Renal cortical epithelial cell (primary cell): ENCODE measurements at places on chromosomes 4 and X. TPM values are rescaled to one million over a fixed set of nuclear protein-coding genes. Genes with fewer than 3 reads are reported as not detected.
A peak's percentile ranks its signal among the peaks of the same experiment; 100 is the strongest.

The SLC9B1 gene
- total RNA-seq: 0.30 and 0.69 TPM in 2 replicates

The CCSER1 gene
- 2.4 and 5.7 TPM in 2 replicates for total RNA-seq

The NXF2 gene
- not detected in 2 replicates for total RNA-seq

The MAGEA2B gene
- not detected in 2 replicates for total RNA-seq

The RAP2C gene
- 22.9 and 26.9 TPM in 2 replicates for total RNA-seq

The SLC2A9 gene
- 30.4 and 37.8 TPM in 2 replicates for total RNA-seq

The ETNPPL gene
- not detected in 2 replicates for total RNA-seq

The TRPC5OS gene
- not detected in 2 replicates for total RNA-seq

The CFP gene
- total RNA-seq: 0.05 TPM in 1 of 2 replicates, not detected in the other

The TCP11X1 gene
- total RNA-seq: not detected in 2 replicates

The OPN1LW gene
- total RNA-seq: not detected in 2 replicates

The NELFA gene
- 10.2 and 19.1 TPM in 2 replicates for total RNA-seq

The GABRE gene
- 0.52 and 11.2 TPM in 2 replicates for total RNA-seq

The TEX13A gene
- total RNA-seq: not detected in 2 replicates

GRCh38 chr4:139515531-139515958 lies 40.5 kb downstream of the SETD7 start:
- DNase-seq: no peak

GRCh38 chrX:14673764-14674163 lies 144.4 kb downstream of the GLRA2 start:
- peak; percentile 97 for DNase-seq

DNA sequence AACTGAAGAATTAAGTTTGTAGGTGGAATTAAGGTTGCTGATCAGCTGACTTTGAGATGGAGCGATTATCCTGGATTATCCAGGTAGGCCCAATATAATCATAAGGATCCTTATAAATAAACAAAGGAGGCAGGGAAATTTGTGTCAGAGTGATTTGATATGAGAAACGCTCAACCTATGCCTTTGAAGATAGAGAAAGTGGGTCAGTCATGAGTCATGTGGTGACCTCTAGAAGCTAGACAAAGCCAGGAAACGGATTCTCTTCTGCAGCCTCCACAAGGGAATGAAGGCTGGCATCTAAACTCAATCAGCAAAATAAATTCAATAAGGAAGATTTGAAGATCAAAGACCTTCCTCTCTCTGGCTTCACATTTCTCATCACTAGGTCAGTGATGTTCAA lies 41.5 kb upstream of the SMIM10 start:
- no peak for DNase-seq

DNA sequence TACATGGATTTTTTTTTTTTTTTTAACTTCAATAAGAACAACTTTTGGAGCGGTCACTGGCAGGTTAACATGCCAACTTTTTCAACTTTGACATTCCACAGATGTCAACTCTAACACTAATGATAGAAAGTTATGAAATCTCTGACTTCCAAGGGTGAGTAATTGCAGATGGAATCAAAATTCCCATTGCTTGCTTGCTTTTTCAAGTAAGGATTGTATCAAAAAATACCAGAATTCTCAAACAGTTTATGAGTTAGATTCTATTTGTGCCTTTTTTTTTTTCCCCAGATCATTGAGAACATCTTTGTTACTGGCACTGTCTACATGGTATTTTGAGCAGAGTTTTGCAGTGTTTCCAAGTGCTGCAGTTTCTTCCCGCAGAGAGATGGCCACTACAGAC lies 50.3 kb upstream of the OTUD4 start:
- DNase-seq: peak; percentile 12

DNA sequence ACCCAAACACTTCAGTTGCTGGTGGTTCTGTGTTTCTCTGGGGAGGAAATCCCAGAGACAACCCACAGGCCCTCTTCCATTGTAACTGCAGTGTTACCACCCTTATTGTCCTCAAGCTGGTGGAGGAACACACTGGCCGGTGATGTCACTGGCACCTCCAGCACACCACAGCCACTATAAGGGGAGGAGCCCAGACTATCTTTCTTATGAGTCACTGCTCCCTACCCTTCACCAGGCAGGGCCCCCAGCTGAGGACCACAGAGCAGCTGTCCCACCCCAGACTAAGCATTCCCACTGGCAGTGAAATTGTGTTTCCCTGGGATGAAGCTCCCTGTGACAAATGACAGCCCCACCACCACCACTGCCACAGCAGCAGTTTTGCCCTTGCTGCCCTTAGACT lies 171.8 kb upstream of the FGF16 start:
- DNase-seq: no peak

GRCh38 chr4:163866728-163867315 lies 372.3 kb downstream of the TMA16 start:
- peak; percentile 2 for DNase-seq

DNA sequence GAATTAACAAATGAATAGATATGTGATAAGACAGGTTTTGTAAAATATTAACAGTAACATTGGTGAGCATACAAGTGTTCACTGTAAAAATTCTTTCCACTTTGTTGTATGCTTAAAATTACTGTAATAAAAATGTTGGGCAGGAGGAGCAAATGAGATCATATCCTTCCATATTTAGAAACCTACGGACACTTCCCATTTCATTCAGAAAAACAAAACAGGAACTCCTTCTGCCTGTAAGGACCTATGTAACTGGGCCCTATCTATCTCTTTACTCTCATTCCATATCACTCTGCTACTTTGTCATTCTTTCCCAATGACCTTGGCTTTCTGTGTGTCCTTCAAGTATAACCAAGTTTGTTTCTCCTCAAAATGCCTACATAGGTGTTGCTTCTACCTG lies 53.7 kb upstream of the SLC39A8 start:
- no peak for DNase-seq

DNA sequence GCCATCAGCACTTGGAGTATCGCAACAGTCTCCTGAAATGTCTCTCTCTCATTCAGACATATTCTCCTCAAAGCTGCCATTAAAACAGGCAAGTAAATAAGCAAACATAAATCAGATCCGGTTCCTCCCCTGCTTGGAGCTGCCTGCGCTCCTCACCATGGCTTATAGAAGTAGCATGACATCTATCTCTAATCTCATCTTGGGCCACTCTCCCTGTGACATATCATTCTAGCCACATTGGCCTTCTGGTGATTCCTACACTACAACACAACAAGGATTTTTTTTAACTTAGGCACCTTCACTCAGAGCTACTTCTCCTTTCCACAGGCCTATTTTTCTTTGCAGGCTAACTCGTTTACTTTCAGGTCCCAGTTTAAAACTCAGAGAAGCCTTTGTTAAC lies 387.9 kb downstream of the ARHGAP24 start:
- no peak for DNase-seq

DNA sequence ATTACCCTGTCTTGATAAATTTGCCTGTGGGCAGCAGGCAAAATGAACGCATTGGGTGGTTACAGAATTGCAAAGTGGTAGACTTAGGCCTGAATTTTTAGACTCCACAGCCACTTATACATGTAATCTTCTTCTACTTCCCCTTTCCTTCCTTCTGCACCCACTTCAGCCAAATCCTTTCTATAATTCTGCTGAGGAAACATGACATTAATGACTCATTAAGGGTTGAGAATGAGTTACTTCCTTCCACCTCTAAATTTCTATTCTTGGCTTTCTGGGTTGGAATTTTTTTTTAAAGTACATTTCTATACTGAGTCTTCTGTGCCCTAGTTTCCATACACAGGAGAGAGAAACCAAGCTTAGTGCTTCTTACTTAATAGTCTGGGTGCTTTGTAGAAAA lies 10.1 kb downstream of the PAPSS1 start:
- no peak for DNase-seq

DNA sequence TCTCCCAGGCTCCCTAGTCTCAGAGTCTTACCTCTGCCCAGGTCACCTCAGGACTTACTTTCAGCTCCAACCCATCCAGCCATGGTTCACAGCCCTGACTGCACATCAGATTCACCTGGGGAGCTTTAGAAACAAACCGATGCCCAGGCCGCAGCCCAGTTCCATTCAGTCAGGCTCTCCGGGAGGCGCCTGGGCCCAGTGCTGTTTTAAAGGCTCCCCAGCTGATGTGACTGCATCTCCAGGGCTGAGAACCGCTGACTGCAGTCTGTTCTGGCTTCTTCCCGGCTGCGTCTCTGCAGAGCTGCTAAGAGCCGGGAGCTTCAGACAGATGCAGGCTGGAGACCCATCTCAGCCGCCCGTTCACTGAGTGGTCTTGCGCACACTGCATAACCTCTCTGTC lies 44.4 kb upstream of the LGI2 start:
- DNase-seq: no peak

DNA sequence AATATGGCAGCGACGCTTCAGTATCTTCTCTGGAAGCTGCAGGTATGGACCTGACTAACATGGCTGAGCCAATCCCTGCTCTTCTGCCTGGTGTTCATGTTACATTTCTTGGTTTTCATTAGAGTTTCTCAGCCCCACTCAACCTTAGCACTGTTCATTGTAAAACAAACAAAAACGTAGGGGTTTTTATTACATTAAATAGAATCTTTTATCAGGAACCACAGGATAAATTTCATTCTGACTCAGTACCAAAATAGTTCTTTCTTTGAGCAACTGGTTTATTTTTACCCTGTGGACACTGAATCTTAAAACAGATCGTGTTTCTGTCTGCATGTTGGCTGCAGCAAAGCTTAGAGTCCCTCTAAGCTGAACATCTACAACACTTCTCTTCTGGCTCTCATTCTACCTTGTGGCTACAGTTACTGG lies 27.1 kb downstream of the FHIP1A start:
- DNase-seq: peak; percentile 60

- no peak for DNase-seq
Observed at GRCh38 chrX:150871341-150871811, 27.1 kb downstream of the CD99L2 start.

- DNase-seq: no peak
Observed at GRCh38 chr4:84907145-84907544, 59.3 kb downstream of the WDFY3 start.

DNA sequence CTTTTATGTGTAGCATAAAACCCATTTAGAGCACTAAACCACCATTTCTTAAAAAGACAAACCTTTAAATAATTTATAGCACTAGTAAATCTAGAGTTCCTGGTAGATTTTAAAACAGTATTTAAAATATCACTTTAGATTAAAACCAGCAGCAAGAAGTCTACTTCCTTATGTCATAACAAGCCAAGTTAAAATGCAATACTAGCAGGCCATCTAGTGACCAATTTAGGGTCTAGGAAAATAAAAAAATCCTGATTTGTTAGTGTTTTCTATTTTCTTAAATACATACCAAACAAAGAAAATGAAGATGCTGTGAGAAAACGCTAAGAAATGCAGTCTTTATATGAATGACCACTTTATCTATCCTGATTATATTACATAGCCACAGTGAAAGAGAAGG lies 53.9 kb downstream of the PAPSS1 start:
- peak; percentile 59 for DNase-seq

DNA sequence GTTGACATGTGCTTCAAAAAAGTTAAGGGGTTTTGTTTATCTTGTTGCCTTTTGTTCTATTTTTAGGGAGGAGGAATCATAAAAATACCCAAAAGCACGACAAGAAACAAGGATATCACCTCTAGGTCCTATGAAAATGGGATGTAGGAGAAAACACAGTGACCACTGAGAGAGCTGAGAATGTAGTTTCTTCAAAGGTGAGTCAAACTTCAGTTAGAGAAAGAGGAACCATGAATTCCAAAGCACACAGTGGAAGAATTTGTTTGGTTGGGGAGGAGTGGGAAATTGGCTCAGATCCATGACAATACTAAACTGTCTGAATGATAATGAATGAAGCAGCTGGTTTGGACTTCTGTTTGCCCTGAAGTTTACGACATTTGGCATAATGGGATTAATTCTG lies 19.1 kb upstream of the FRYL start:
- DNase-seq: no peak

DNA sequence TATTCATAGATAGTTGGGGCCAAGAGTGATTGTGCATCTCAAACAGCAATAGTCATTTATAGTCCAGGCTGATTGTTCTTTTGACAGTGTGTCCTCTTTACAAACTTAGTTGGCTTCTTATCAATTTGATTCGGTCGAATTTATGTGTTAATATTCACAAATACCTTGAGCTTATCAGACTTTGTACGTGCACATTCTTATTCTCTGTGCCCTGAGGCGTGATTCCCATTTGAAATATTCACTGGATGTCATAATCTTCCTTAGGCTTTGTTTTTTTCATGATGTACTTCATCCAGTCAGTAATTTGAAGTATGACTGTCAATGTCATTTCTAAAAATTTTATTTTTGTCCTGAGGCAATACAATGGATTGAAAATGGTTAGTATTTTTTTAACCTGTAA lies 263.5 kb upstream of the PCDH7 start:
- DNase-seq: no peak

GRCh38 chrX:32687379-32687778 lies 524.0 kb downstream of the DMD start:
- no peak for DNase-seq

GRCh38 chrX:135295238-135295943 lies 13.9 kb upstream of the ETDC start:
- DNase-seq: peak; percentile 2

GRCh38 chr4:98566361-98567008 lies 91.9 kb downstream of the TSPAN5 start:
- DNase-seq: no peak

GRCh38 chr4:5693871-5694270 lies 14.5 kb downstream of the EVC2 start:
- DNase-seq: peak; percentile 33

DNA sequence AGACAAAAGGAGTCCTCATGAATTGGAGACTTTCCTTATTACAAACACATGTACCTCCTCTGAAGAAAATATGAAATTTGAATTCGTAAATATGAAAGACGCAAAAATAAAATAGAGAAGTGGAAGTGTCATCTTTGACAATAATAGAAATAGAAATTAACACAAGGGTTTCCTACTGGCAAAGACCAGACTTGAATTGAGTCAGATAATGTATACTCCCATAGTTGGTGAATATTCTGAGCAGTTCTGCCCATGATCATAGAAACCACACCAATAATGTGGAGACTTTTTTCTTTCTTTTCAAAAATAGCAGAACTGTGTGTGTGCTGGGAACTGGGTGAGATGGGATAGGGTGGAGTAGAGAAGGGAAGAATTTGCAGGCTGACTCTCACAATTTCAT lies 277.7 kb upstream of the TET2 start:
- DNase-seq: no peak

GRCh38 chrX:68249903-68250302 lies 183.4 kb downstream of the OPHN1 start:
- DNase-seq: no peak

GRCh38 chrX:120664081-120664480 lies 34.2 kb upstream of the C1GALT1C1 start:
- peak; percentile 26 for DNase-seq

GRCh38 chr4:111681270-111681669 lies 464.0 kb upstream of the FAM241A start:
- no peak for DNase-seq

DNA sequence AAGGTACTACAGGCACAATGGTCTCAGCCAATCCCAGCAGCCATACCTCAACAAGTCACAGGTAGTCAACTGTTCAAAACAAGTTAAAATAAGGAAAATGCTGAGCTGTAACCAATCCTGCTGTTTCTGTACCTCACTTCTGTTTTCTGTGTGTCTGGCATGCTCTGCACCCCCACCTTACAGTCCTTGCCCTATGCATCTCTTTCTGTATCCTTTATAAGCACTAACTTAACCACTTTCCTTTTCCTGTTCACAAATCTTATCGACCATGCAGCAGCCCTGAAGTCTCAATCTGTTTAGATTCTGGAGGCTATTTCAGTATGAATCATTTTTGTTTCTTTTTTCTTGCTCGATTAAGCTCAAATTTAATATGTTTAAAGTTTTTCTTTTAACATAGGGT lies 12.5 kb upstream of the FAM13A start:
- no peak for DNase-seq

GRCh38 chr4:168993714-168994510 lies 16.1 kb downstream of the CBR4 start:
- peak; percentile 77 for DNase-seq
